Fibroblast of skin of right quadriceps (primary cell): ENCODE measurements at places on chromosomes 11 and 22.

- DNase-seq, result no peak
These were observed 55.1 kb downstream of the KIAA1671 start for GRCh38 chr22:25007444-25008106.

- DNase-seq, result no peak
These were observed 18.5 kb downstream of the NUMA1 start for GRCh38 chr11:72061739-72062396.

- no peak for DNase-seq
These were observed 31.6 kb upstream of the PRDM10 start for GRCh38 chr11:130034236-130034635.

GRCh38 chr11:72617080-72617762 lies 57.0 kb downstream of the PDE2A start:
- peak; percentile 45 for DNase-seq
